ENCODE measurements at places on chromosomes 13 and 19.

- no peak for DNase-seq
Measured at GRCh38 chr13:71492346-71492871, 374.6 kb downstream of the DACH1 start.

DNA sequence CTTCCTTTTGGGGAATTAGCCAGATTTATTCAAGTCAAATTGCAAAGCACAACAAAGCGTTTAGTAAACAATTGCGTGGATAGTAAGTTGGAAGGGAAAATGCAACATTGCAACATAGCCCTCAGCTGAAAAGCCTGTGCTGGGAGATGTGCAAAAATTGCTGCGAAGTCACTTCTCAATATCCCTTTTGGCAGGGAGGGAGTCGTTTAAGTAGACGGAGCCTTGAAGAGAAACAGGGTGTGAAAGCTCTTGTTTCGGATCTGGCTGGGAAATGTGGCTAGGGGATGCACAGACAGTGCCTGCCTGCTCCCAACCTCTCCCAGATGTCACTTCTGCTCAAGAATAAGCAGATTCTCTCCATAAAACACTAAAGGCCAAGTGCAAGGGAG is 56.8 kb downstream of the SLC7A1 start:
- DNase-seq = no peak

- DNase-seq = no peak
Measured at GRCh38 chr13:85799097-85799582, at the start of gene SLITRK6. Gene SLITRK6, minus strand, starts transcription at chr13:85799419. Its CDS starts 2,911 bp downstream, at chr13:85796508.

DNA sequence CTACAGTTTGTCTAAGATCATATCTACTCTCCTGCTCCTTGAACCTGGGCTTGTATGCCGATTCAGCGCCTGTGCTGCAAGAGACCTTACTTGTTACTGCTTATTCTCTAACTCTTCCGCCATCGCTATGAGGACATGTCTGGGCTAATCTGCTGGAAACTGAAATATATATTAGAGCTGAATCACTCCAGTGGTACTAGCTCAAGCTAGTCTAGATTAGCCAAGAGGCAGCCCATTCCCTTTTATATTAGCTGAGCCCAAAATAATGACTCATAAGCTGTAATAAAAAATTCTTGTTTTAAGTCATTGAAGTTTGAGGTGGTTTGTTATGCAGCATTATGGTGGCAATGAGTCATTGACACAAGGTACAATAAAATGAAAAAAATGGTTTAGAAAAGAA is 52.8 kb downstream of the SLC6A16 start:
- DNase-seq = no peak

- DNase-seq = no peak
Measured at GRCh38 chr19:6235031-6235951, 44.5 kb downstream of the MLLT1 start.

- no peak for DNase-seq
Measured at GRCh38 chr13:72384186-72384823, 343.1 kb downstream of the MZT1 start.

- no peak for DNase-seq
Measured at GRCh38 chr13:37597477-37598025, 1.0 kb downstream of the POSTN start.

Measured in activated CD4-positive, alpha-beta T cell treated with anti-CD3 and anti-CD28 coated beads for 1 hour (primary cell).